Colonic mucosa (tissue), 4 donors: ENCODE measurements at places on chromosomes 7 and 10. TPM values are rescaled to one million over a fixed set of nuclear protein-coding genes. Genes with fewer than 3 reads are reported as not detected.
A peak's percentile ranks its signal among the peaks of the same experiment; 100 is the strongest.

DNA sequence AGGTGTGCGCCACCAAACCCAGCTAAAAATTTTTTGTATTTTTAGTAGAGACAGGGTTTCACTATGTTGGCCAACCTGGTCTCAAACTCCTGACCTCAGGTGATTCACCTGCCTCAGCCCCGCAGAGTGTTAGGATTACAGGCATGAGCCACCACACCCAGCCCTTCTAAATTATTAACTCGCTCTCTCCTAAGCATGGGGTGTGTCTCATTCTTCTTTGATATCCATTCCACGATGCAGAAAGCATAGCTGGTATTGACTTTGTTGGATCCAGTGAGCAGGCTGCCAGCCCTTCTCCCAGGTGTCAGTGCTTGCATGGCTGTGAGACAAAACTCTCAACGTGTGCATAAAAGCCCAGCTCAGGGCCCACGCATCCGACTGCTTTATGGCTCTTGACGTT lies 254.1 kb upstream of the PFKP start:
- no peaks in the 10 kb centered on the region for H3K27me3 ChIP-seq
- H3K36me3 ChIP-seq: no peaks in the 10 kb centered on the region
- DNase-seq: no peak
- H3K27ac ChIP-seq: no peak overlapping the region
- no peaks in the 10 kb centered on the region for H3K4me1 ChIP-seq

GRCh38 chr10:45444976-45445898 lies 71.2 kb downstream of the ALOX5 start:
- H3K4me3 ChIP-seq: no peak overlapping the region
- H3K27ac ChIP-seq: no peak overlapping the region
- H3K27me3 ChIP-seq: no peaks in the 10 kb centered on the region

- no peaks in the 10 kb centered on the region for H3K4me1 ChIP-seq
- peak; percentile 24 for DNase-seq
- no peak overlapping the region for H3K4me3 ChIP-seq
- H3K36me3 ChIP-seq: no peaks in the 10 kb centered on the region
- H3K27me3 ChIP-seq: peaks cover 32% of the 10 kb centered on the region
Observed at GRCh38 chr7:98870121-98870651, 372 bp upstream of the TMEM130 start.

DNA sequence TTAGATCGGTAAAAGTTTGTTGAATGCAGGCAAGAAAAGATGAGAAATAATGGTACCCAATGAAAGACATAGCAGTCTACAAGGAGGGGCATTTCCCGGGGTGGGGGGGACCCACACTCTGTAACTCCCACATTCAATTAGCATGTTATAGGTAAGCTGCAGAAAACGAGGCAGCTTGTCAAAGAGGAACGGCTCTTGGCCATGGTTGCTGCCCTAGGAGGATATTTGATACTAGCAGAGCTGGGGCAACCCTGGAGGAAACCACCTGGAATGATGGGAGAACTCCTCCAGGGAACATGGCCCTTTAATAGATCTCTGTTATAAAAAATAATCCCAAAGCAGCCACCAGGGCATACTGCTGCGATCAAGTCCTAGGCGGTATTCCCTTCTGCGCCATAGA lies 98.5 kb downstream of the EGFR start:
- H3K36me3 ChIP-seq: no peaks in the 10 kb centered on the region
- H3K4me1 ChIP-seq: no peaks in the 10 kb centered on the region
- no peak for DNase-seq
- H3K4me3 ChIP-seq: no peak overlapping the region
- no peak overlapping the region for H3K27ac ChIP-seq
- no peaks in the 10 kb centered on the region for H3K27me3 ChIP-seq

DNA sequence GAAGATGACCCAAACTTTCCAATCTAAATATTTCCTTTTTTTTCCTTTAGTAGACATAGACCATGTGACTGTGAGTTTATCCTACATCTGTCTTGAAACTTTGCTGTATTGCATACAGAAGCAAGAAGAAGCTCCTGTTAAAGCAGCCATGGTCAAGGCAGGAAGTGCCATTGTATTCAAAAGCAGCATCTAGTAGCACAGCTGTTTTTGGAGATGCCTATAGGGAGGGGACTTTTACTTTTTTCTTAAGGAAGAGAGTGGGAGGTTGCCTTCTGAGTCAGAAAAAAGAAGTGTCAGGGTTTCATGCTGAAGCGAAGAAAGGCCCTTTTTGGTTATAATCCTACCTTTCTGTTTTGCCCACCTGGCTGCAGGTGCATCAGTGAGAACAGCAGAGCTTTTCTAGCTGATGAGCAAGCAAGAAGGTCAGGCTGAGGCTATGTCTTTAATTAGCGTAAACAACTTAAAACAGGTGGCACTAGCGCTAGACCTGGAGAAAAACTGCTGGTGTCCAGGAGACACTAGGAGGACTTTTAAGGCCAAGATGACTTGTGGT lies 234.1 kb upstream of the AGK start:
- H3K4me1 ChIP-seq: no peaks in the 10 kb centered on the region
- H3K36me3 ChIP-seq: no peaks in the 10 kb centered on the region
- H3K4me3 ChIP-seq: no peak overlapping the region
- DNase-seq: no peak

DNA sequence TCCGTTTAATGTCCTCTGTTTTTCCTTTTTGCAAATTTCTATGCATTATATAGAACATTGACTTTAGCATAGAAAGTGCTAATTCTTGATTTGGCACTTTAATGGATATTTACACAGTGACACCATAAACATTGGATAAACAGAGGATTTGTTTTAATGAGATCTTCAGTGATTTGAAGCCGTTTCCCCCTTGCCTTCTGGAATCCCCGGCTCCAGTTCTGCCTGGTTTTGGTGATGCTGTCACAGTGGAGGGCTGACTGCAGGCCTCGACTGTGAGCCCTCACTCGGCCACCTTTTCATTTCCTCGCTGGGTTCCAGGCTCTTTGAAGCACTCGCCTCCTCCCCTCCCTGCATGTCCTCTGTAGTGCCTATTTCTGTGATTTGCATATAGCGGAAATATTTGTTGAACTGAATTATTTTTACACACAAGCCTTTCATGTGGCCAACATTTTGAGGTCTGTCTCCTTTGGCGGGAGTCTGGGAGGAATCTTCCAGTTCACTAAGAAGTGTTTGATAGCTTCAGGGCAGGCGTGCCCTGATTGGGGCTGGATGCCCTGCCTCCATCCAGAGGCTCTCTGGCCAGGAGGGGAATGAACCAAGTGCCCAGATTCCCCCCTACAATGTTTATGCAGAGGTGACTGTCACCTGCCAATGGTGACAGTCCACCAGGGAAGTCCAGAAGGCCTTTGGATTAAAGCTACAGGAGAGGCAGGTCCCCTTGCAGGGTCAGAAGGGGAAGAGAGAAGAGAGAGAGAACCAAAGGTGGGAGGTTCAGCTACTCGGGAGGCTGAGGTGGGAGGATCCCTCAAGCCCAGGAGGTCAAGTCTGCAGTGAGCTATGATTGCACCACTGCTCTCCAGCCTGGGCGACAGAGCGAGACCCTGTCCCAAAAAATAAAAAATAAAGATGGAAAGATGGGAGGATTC lies 67.5 kb downstream of the CUX1 start:
- no peak overlapping the region for H3K27ac ChIP-seq
- no peaks in the 10 kb centered on the region for H3K36me3 ChIP-seq
- DNase-seq: no peak
- no peak overlapping the region for H3K4me3 ChIP-seq

DNA sequence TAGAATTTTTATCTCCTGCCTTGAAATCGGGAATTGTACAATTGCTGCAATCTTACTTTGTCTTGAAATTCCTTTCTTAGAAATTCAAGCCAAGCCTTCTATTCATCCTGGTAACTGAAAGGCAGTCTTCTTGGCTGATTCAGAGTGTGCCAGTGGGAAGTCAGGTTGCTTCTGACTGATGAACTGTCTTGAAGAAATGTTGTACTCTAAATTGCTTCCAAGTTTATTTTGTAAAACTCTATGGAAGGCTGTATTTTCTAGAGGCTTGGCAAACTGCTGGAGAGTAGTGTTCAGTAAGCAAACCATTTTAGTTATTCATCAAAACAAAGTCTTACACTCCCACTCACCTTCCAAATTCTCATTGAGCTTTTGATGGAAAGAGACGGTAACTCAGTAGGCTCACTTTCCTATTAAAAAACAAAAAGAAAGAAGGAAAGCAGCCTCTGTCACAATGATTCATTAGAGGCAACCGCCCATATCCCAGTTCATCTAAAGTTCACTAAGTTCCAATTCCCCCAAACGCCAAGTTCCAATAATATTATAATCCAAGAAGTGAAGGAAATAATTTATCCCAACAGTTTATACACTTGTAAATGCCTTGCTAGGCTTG lies 187.9 kb upstream of the MALRD1 start:
- no peaks in the 10 kb centered on the region for H3K4me1 ChIP-seq
- H3K27me3 ChIP-seq: no peaks in the 10 kb centered on the region
- no peaks in the 10 kb centered on the region for H3K36me3 ChIP-seq
- DNase-seq: no peak
- no peak overlapping the region for H3K27ac ChIP-seq
- H3K4me3 ChIP-seq: no peak overlapping the region

- H3K4me3 ChIP-seq: no peak overlapping the region
- no peak for DNase-seq
- no peaks in the 10 kb centered on the region for H3K27me3 ChIP-seq
- no peaks in the 10 kb centered on the region for H3K36me3 ChIP-seq
- no peaks in the 10 kb centered on the region for H3K4me1 ChIP-seq
Observed at GRCh38 chr7:418636-419280, 100.9 kb downstream of the PDGFA start.

DNA sequence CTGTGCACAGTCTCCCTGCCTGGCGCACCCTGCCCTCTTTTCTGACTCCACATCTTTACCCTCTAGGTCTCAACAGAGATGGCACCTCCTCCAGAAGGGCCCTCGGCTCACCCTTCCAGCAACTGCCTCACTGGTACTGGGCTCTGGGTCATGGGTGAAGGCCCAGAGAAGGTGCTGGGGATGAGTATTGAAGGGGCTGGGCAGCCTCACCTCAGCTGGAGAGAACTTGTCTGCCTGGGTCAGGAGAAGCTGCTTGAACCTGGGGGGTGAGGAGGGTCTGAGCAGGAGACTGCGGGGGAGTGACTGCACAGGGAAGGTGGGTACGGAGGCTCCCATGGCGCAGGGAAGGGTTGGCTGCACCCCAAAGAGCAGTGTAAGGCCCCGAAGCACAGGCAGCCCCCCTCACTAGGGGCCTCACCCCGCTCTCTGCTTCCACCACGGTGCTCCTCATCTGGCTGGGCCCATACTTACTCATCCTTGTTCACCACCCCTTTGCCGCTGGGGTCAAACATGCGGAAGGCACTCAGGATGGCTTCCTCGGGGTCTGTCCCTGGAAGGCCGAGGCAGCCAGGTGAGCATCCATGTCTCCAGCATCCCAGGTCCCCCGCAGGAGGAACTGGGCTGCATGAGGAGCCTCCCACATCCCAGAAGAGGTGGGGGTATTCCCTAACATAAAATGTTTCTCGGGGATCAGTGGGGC lies 1.7 kb downstream of the MYL7 start:
- no peak overlapping the region for H3K27ac ChIP-seq
- DNase-seq: no peak
- H3K4me1 ChIP-seq: no peaks in the 10 kb centered on the region
- H3K27me3 ChIP-seq: no peaks in the 10 kb centered on the region

- H3K4me3 ChIP-seq: no peak overlapping the region
- no peaks in the 10 kb centered on the region for H3K4me1 ChIP-seq
- no peaks in the 10 kb centered on the region for H3K36me3 ChIP-seq
- H3K27ac ChIP-seq: no peak overlapping the region
Observed at GRCh38 chr7:84583331-84583730, 388.7 kb upstream of the SEMA3A start.

GRCh38 chr10:34627741-34628140 lies 187.4 kb downstream of the PARD3 start:
- peaks cover 6% of the 10 kb centered on the region for H3K4me1 ChIP-seq
- no peak overlapping the region for H3K4me3 ChIP-seq
- DNase-seq: no peak

DNA sequence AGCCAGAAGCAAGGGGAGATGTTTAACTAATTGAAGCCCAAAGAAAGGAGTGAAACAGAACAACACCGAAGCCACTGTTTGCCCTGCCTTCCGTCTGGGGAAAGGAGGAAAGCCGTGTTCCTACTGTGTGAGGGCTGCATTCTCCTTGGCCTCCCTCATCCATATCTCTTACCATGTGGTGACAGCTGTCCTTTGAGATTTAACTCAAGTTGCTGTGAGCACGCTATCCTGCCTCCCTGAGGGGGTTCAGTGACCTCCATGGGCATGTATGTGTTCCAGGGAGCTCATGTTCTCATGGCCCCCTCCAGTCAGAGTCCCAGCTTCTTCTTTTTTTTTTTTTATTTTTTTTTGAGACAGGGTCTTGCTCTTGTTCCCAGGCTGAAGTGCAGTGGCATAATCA lies 26.2 kb upstream of the CRHR2 start:
- H3K27ac ChIP-seq: no peak overlapping the region
- no peak for DNase-seq
- H3K4me1 ChIP-seq: no peaks in the 10 kb centered on the region
- H3K4me3 ChIP-seq: no peak overlapping the region

DNA sequence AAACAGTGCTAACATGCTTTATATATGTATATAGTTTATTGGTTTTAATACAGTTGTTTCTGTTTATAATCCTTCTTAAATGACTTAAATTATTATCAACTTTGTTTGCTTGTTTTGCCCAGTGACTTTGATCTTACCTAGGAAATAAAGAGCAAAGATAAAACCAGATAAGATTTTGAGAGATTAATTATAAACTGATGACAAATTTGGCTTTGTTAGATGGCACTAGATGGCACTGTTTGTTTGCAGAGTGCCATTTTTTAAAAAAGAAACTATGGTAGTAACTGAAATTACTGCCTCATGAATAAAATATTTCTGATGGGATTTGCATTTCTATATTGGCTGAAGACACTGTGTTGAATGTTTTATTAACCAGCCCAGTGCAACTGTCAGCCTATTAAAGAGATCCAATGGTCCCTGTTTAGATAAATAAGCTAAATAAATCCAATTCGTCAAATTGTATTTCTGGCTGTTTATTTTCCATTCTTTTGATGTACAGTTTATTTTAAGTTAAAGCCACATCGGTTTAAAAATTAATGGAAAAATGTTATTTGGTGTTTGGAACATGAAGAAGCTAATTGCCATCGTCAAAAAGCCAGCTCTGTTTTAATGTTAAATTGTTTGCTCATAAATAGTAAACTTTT lies 28.7 kb downstream of the VTI1A start:
- no peaks in the 10 kb centered on the region for H3K27me3 ChIP-seq
- no peak overlapping the region for H3K27ac ChIP-seq
- no peaks in the 10 kb centered on the region for H3K36me3 ChIP-seq
- H3K4me1 ChIP-seq: no peaks in the 10 kb centered on the region

DNA sequence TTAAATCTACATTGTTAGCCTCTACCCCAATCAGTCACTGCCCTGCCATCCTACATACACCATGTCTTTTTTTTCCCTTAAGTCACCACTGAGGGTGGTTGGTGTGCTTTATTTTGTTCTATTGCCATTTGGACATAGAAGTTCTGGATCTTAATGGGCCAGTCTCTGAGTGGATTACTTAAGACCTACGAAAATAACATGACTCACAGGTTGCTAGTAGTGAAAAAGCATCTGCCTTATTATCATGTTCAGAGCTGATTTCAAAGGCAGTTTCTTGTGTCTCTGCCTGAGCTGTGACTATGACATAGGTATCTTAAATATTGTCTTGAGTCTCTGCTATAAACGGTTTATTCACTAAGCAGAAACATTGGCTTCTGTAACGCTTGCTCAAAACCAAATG lies 410.8 kb downstream of the MDFIC start:
- no peak overlapping the region for H3K27ac ChIP-seq
- DNase-seq: no peak
- no peaks in the 10 kb centered on the region for H3K27me3 ChIP-seq
- no peaks in the 10 kb centered on the region for H3K36me3 ChIP-seq
- no peaks in the 10 kb centered on the region for H3K4me1 ChIP-seq

Gene TMEM130
- 0.12 TPM for total RNA-seq

Gene NPC1L1
- total RNA-seq: 0.10 TPM

Gene SEMA3E
- total RNA-seq: 1.2 TPM

Gene CHCHD3
- total RNA-seq: 112 TPM
